Heart left ventricle (tissue), 16 donors: ENCODE measurements at places on chromosomes 3 and 15.
A peak's percentile ranks its signal among the peaks of the same experiment; 100 is the strongest.

DNA sequence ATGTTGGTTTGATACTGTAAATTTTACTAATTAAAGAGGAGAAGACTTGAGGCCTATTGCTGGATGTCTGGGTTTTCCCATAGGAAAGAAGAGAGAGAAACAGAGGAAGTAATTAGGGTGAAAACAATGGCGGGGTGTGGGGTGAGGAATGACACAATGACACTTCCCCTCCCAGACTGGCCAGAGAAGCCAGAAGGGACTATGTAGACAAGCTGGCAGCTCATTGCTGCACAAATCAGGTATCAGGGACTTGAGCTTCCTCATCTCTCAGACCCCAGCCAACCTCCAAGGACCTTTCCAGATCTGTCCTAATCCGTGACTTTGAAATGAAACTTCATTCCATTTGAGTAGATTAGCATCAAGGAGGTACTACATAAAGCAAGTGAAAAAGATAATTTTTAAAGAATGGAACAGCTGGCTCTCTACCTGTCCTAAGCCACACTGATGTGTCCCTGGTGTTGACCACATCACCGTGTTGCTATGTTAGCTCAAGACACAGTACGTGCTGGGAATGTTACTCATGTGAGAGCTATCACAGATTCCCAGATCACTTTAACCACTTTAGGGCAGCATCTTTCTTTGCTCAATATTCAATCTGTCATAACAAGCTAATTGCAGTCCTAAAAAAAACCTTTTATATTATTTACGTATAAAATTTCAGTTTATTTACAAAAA is 22.2 kb downstream of the TMEM212 start:
- no peak for DNase-seq

GRCh38 chr3:9192248-9193025 is 57.0 kb downstream of the SRGAP3 start:
- no peak for DNase-seq

GRCh38 chr3:59535791-59536221 is 486.0 kb upstream of the CFAP20DC start:
- no peak for DNase-seq

DNA sequence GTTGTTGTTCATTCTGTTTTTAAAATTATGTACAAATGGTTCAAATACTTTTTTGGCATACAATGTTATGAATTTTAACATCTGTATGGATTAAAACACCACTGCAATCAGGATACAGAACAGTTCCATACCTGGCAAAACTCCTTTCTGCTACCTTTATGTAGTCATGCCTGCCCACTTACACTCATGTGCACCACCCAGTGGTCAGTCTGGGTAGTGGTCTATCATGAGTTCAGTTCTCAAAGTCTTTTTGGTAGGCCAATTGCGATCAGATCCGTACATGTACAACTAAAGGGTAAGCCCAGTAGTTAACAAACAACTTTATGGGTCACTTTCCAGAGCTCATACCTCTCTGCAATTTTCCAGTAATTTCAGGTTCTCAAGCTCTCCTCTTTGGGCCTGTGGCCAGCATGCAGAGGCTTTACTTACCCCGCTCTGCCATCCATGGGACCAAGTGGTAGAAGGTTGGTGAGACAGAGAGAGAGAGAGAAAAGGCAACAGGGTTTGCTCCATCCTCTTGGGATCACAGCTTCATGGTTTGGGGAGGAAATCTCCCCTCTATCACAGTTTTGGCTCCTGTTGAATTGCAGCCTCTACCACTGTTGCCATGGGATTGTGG is 63.9 kb upstream of the FAM98B start:
- peak; percentile 44 for DNase-seq

DNA sequence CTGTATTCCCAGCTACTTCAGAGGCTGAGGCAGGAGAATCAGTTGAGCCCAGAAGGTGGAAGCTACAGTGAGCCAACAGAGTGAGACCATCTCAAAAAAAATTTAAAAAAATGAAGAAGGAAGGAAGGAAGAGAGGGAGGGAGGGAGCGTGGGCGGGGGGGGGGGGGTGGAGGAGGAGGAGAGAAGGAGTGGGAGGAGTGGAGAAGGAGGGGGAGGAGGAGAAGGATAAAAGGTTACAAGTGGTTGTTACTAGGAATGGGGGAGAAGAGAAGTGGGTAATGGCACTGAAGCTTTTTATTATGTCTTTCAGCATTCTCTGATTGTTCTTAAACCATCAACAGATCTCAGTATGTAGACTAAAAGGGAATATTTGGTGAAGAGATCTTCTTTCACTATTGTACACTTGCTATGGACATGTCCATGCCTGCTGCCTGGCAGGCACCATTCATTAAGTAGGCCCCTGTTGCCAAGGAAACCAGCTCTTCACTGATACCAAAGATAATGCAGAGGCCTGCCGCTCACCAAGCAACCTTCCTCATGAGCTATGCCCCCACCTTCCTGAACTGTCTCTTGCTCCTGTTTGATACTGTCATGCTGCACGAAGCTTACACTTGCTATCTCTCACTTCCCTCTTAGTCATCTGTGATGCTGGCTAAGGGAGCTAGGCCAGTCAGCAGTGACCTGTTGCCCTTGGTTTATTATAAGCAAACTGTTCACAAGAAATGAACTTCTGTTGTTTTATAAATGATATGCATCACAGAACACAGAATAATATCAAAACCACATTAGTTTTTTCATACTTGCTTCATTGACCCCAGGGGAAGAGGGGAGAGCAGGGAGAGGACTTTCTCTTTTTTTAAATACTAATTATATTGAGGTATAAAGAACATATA is 23.1 kb downstream of the EPM2AIP1 start:
- peak; percentile 28 for DNase-seq

GRCh38 chr15:39501366-39502081 is 79.4 kb upstream of the THBS1 start:
- DNase-seq, result no peak

GRCh38 chr15:33014586-33014985 is 179.9 kb downstream of the FMN1 start:
- DNase-seq, result no peak

DNA sequence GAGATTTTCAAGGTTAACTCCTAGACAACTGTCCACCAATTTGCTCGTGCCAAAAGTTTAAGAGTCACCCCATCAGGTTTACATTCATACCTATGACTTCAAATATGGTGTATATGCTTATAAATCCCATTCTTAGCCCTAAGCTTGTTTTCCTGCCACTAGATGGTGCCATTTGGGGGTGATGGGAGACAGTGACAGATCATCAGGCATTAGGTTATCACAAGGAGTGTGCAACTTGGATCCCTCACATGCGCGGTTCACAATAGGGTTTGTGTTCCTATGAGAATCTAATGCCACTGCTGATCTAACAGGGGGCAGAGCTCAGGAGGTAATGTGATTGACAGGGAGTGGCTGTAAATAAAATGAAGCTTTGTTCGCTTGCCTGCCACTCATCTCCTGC is 182.7 kb downstream of the CNTN6 start:
- no peak for DNase-seq

- DNase-seq, result peak; percentile 71
Measured at GRCh38 chr15:51736751-51737521, 519 bp downstream of the LYSMD2 start.
